Gastroesophageal sphincter (tissue), 4 donors: ENCODE measurements at places on chromosomes 5 and 9. TPM values are rescaled to one million over a fixed set of nuclear protein-coding genes. Genes with fewer than 3 reads are reported as not detected.

PCDHGA1 gene
- total RNA-seq: 0.89 TPM

ABLIM3 gene
- total RNA-seq: 50.7 TPM

HTR4 gene
- 1.0 TPM for total RNA-seq

DNA sequence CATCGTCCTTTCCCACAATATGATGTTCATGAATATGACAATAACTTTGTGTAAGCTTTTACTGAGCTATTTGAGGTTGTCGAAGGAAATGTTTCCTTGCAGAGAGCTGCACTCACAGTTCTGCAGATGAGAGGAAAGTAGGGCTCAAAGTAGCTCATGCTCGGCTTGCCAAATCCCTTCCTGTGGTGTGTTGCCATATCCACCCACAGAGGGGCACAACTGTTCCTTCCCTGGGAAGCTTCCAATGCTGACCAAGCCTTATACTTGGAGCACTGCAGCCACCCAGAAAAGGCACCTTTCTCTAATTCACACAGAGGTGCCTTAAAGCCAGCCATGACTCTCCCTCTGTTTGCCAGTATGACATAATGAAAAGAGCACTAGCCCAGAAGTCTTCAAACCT lies 390.3 kb downstream of the CAAP1 start:
- no peak overlapping the region for H3K27ac ChIP-seq
- no peaks in the 10 kb centered on the region for H3K36me3 ChIP-seq
- no peak overlapping the region for H3K4me3 ChIP-seq
- H3K27me3 ChIP-seq: no peaks in the 10 kb centered on the region
- no peaks in the 10 kb centered on the region for H3K4me1 ChIP-seq

DNA sequence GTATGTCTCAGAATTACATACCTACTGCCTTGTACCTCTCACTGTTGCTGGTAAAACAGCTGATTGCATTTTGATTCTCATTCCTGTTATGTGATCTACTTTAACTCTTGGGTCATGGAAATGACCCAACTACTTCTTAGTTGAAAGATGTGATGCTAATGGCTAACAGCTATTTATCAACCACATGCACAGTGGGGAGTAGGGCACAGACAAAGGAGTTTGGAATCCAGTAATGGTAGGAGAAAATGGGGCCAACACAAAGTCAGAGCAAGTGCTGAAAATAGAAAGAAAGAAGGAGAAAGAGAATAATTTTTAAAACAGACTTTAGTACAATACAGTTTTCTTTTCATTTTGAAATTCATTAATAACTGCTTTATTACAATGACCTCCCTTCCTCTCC lies 241.0 kb downstream of the PTPRD start:
- no peak overlapping the region for H3K27ac ChIP-seq
- H3K4me3 ChIP-seq: no peak overlapping the region
- no peak for ATAC-seq
- H3K27me3 ChIP-seq: no peaks in the 10 kb centered on the region
- no peaks in the 10 kb centered on the region for H3K36me3 ChIP-seq
- no peaks in the 10 kb centered on the region for H3K4me1 ChIP-seq

DNA sequence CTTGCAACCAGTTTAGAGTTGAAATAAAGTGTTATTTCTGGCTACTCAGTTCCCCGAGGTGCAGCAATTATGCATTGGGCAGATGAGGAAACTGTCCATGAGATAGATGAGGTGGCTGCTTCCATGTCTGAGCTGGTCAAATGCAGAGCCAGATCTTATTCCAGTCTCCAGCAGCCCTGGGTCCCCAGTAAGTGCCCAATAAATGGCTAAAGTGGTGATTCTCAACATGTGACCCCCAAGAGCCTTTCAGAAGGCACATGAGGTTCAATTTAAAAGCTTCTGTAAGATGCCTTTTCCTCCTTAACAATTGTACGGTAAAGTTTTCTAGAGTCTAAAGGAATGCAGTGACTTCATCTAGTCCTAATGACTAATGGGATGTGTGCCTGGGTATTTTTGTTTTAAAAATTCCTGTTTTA lies 17.5 kb downstream of the ATOX1 start:
- H3K4me3 ChIP-seq: no peak overlapping the region
- H3K27me3 ChIP-seq: no peaks in the 10 kb centered on the region
- H3K36me3 ChIP-seq: peaks cover 36% of the 10 kb centered on the region
- no peak for ATAC-seq
- H3K4me1 ChIP-seq: peaks cover 23% of the 10 kb centered on the region

DNA sequence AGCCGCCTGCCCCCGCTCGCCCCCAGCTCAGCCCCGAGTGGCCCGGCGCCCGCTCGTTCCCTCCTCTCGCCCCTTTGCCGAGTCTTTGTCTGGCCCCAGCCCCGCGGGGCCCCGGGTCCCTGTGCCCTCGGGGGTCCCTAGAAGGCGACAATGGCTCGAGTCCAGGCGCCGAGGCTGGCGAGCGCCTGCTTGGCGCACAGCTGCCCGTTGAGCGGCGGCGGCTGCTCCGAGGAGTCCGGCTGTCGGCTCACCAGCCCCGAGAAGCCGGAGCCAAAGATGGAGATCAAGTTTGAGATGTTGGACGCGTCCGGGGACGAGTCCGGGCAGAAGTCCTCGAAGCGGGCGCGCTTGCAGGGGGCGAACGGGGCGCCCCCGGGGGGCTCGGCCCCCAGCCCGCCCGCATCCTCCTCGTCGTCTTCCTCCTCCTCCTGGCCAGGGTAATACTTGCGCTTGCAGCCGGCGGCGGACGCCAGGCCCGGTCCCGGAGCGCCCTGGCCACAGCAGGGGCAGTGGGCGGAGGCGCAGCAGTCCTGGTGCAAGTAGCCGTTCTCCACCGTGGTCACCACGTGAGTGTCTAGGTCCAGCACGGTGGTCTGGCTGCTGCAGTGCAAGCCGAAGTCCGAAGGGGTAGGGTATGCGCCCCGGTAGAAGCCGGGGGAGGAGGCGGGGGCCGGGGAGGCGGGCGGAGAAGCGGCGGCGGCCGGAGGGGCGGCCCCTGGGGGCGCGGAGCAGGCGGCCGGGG lies 1.2 kb downstream of the IER5L start:
- peak overlapping the region; percentile 95 for H3K4me3 ChIP-seq
- ATAC-seq: no peak
- H3K27me3 ChIP-seq: no peaks in the 10 kb centered on the region
- peak overlapping the region; percentile 100 for H3K27ac ChIP-seq
- no peaks in the 10 kb centered on the region for H3K36me3 ChIP-seq
- peaks cover 21% of the 10 kb centered on the region for H3K4me1 ChIP-seq

- H3K27ac ChIP-seq: no peak overlapping the region
- no peaks in the 10 kb centered on the region for H3K27me3 ChIP-seq
- H3K4me3 ChIP-seq: no peak overlapping the region
- peaks cover 61% of the 10 kb centered on the region for H3K36me3 ChIP-seq
These were observed 53.3 kb upstream of the CTSL start for GRCh38 chr9:87672586-87672985.

GRCh38 chr9:96137671-96138429 lies 164.1 kb downstream of the HSD17B3 start:
- no peaks in the 10 kb centered on the region for H3K36me3 ChIP-seq
- H3K27me3 ChIP-seq: no peaks in the 10 kb centered on the region
- peaks cover 79% of the 10 kb centered on the region for H3K4me1 ChIP-seq
- no peak overlapping the region for H3K4me3 ChIP-seq

DNA sequence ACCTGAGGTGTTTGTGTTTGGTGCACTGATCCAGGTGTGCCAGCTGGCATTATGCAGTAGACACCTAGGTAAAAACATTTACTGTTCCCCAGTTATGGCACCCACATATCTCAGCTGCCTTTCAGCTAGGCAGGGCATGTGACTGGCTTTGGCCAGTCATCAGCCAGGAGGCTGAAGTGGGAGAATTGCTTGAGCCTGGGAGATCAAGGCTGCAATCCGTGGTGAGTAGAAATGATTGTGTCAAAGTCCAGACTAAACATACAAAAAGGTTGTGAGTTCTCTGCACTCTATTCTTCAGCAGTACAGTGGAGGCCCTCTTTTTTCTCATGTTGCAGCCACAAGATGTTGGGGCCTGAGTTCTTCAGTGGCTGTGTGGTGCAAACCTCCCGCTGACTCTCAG lies 3.2 kb upstream of the FBLL1 start:
- no peak overlapping the region for H3K27ac ChIP-seq
- H3K4me1 ChIP-seq: no peaks in the 10 kb centered on the region
- H3K27me3 ChIP-seq: peaks cover 23% of the 10 kb centered on the region

- ATAC-seq: no peak
- no peaks in the 10 kb centered on the region for H3K4me1 ChIP-seq
- H3K4me3 ChIP-seq: no peak overlapping the region
- H3K27ac ChIP-seq: no peak overlapping the region
These were observed 213.9 kb upstream of the TBCA start for GRCh38 chr5:77990020-77990419.

RLN1 gene
- not detected for total RNA-seq

- no peaks in the 10 kb centered on the region for H3K4me1 ChIP-seq
- H3K4me3 ChIP-seq: no peak overlapping the region
- no peaks in the 10 kb centered on the region for H3K36me3 ChIP-seq
- ATAC-seq: no peak
- no peak overlapping the region for H3K27ac ChIP-seq
These were observed 18.4 kb upstream of the FOXI1 start for GRCh38 chr5:170087168-170087817.

GRCh38 chr9:35844628-35845270 lies 15.7 kb downstream of the TMEM8B start:
- H3K4me1 ChIP-seq: peaks cover 28% of the 10 kb centered on the region
- peak overlapping the region; percentile 83 for H3K27ac ChIP-seq
- no peak overlapping the region for H3K4me3 ChIP-seq
- ATAC-seq: peak; percentile 66
